ENCODE measurements at places on chromosomes 2 and 18.

DNA sequence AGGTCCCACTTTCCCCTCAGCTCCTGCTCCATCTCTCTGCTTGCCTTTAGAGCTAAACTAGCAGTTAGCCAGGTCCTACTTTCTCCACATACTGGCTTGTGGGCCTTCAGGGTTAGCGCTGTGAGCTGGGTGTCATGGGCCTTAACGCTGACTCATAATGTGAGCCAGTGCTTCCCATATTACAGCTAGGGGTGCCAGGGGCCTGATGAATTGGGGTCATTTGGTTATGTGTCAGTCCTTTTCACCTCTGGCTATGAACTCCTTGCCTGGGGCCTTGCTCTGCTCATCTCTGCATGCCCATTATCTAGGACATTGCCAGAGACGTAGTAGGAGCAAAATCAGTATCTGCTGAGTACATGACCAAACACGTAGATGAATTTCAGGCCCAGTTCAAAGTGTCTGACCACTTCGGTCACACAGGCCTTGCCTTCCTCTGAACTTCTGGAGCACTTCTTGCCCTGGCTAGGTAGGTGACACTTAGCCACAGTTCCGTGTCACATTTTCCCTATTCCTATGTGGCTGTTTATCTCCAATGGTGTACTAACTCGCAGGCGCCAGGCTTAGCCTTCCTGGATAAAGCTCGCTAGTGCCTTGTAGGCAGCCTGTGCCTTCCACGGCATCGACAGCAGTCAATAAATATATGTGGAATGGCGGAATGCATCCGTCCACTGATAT is 103.2 kb upstream of the SIX3 start:
- DNase-seq = no peak

DNA sequence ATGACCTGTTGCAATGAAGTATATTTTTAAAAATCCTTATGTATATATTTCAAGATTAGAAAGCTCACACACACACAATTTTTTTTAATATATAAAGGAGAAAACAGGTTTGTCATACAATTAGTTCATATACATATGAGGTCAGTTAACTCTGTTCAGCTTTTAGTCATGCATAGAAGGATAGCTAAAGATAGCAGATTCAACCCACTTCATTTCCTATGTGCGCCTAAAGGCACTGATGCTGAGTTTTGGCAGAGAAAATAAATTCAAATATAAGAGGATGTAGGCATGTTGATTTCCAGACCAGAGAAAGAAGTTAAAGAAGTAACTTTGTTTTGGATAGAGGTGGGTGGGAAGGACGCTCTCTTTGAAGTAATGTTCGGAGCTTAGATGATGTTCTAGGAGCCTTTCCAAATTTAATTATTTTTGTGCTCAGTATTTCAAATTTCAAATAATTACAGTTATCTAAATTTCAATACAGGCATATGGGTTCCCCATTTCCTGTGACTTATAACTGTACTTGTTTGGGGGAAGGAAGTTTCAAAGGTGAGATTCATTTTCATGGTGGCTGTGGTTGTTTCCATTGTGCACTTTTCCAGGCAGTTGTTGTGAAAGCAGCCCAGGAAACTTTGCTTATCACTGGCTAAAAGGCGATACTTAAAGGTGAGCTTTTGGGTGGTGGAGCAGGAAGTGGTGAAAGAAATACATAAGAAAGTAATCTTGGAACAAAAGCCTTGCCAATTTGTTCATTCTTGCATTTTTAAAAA is 523.4 kb upstream of the FANCL start:
- DNase-seq = no peak

DNA sequence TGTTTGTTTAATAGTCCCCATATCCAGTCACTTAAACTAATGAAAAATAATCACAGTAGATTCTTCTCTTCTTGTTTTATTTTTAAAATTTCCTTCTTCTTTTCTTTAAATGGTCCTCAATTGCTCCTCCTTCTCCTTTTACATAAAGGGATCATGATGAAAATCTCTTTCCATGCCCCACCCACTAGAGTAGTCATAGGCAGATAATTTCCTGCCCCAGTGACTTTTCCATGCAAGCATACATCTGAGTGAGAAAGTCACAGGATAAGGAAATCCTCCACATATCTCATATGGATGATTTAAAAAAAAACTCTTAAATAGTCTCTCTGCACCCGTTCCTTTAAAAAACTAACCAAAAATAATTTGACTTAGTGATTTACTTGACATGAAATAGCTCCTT is 552.3 kb upstream of the SETBP1 start:
- no peak for DNase-seq

DNA sequence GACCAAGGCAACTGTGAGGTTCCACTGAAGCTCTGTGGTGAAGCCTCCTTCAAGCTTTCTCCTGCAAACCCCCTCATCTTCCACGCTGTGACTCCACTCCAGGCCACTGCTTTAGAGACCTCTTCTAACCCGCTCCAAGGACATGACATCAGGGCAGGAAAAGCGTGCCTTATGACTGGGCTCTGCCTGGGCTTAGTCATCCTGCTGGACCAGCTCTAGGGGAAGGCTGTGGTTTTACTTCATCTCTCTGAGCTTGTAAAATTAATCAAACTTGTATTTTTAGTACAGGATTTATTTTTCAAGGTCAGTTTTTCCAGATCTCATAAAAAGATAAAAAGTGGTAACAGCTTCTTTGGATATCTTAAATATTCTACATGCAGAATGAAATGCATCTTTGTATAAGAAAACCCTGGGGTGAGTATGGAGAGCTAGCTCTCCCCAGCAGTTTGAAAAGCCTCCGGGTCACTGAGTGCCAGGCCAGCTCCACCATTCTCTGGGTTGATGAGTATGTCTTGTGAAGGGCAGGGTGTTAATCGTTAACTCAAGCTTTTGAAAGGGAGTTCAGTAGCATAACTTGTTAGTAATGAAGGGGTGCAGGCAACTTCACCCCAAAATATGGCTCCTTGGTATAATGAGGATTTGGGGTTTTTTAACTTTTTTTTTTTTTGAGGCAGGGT is 33.1 kb upstream of the YPEL5 start:
- DNase-seq = no peak

DNA sequence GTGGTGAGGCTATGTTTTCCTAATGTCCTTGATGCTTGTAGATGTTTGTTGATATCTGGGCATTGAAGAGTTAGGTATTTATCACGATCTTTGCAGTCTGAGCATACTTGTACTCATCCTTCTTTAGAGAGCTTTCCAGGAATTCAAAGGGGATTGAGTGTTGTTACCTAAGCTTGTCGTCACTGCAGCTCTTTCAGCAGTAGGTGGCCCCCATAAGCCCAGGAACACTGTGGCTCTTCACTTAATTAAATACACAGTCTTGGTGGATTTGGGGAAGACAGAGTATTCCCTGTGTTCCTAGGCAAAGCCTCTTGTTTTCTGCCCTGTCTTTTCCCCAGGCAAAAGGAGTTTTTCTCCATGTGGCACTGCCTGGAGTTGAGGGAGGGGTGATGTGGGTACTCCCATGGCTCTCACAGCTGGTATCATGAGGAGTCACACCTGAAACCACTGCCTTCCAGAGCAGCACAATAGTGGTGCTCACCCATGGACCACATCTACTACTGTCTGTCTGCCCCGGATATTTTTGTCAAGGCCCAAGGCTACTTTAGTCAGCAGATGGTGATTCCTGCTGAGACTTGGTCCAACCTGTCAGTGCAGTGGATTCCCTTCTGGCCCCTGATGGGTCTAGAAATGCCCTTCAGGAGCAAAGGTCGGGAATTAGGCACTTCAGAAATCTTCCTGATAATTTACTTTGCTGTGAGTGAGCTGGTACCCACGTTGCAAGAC is 95.7 kb downstream of the GALNT13 start:
- no peak for DNase-seq

GRCh38 chr2:234289834-234290590 is 206.9 kb downstream of the ARL4C start:
- DNase-seq = no peak

GRCh38 chr2:202238234-202239197 is at the start of gene SUMO1:
Gene SUMO1, minus strand, starts transcription at chr2:202238597. Its CDS starts 146 bp downstream, at chr2:202238451.
- DNase-seq = peak; percentile 72

GRCh38 chr2:152477347-152478092 is 142.5 kb downstream of the FMNL2 start:
- DNase-seq = no peak

DNA sequence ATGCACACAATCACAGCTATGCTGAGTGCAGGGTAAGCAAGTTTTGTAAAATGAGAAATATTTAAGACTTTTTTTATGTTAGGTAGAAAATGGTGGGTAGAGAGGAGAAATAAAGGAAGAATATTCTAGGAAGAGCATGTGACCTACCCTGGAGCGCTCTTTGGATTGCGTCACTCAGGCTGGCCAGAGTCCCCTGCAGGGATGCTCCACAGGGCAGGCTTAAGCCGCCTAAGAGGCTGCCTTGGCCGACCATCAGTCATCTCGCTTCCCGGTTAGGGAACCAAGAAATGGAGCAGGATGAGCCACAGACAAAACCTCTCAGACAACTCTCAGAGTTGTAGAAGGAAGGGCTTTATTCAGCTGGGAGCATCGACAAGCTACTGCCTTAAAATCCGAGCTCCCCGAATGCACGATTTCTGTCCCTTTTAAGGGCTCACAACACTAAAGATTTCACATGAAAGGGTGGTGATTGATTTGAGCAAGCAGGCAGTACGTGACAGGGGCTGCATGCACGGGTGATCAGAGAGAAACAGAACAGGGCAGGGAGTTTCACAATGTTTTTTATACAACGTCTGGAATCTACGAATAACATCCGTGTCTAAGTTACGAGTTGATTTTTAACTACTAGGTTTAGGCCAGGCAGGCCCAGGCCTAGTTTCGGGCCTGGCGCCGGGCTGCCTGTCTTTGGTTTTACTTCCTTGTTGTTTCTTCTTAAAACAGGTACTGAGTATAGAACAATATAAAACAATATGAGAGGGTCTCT is 1072.0 kb downstream of the CBLN2 start:
- no peak for DNase-seq

DNA sequence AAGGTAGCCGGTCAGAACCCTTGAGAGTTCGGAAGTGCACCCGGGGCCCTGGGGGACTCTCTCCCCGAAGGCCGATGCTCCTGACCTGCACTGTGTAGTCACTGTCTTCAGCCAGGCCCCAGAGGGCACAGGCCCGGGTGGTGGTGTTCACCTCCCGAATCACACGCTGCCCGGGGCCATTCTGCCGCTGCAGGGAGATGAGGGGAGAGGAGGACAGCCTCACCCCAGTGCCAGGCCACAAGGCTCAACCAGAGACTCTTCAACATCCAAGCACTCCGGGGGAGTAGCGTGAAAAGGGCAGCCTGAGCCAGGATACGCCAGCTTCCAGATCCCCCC is 1.1 kb downstream of the FNDC4 start:
- DNase-seq = no peak

- DNase-seq = no peak
These were observed 19.5 kb downstream of the CIB4 start for GRCh38 chr2:26621469-26622199.

- no peak for DNase-seq
These were observed 151.5 kb downstream of the ALK start for GRCh38 chr2:29769847-29770246.

DNA sequence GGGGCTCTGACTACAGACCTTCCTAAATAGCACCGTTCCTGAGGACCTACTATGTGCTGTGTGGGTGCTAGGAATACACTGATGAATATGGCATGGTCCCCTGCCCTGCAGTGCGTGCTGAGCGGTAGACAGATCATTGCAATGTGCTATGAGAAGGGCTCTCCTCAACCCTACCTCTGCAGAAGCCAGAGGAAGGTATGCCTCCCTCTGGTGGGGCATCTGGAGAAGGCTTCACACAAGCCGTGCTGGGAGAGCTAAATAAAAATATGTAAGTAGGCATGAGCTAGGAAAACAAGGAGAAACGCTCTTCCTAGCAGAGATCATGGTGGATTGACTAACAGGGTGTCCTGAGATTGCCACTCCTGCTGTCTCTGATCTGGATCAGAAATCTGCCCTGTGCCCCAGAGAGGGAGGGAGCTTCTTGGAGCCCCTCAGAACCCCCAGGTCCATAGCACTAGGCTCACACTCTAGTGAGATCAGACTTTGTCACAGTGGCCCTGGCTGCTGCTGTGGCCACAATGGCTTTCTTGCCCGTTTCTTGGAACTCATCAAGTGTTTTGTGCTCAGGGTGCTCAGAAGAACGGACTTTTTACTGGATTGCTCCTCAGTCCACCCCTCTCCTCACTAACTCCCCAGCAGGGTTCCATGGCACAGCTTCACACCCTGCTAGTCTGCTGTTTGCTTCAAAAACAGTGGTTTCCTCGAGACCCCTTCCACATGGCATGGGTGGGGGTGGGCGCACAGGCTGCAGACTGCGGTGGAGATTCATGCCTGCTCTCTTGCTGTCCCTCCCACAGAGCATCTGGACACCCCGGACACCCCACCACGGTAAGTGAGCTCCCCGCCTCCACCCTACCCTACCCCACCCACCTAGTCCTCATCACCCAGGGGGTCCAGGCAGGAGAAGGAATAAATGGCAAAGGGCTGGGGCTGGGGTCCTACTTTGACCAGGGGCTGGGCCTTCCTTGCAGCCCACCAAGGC is 14.2 kb downstream of the SIGLEC15 start:
- DNase-seq = no peak

- DNase-seq = no peak
These were observed 172.8 kb downstream of the MYT1L start for GRCh38 chr2:2158189-2158826.

DNA sequence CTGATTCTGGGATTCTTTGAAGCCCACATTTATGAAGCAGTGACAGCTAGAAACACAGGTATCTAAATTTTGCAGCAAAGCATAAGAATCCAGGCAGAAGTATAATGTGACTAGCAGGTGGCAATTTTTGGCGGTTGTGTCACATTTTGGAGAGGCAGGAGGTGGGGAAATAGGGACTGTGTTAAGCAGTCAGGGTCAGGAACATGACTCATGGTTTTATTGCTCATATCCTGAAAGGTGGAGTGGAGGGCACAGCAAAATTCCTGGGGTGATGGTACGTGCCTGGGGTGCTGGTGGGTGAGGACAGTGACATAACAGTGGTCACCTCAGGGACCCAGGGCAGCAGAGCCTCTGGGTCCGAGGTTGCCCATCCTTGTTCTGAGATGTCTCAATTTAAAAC is 63.5 kb upstream of the TTN start:
- no peak for DNase-seq

GRCh38 chr2:155733091-155733853 is 599.2 kb downstream of the NR4A2 start:
- DNase-seq = no peak

- DNase-seq = no peak
These were observed 154.7 kb upstream of the RMP24 start for GRCh38 chr18:35817604-35818352.
